ENCODE measurements at places on chromosomes 11 and 22.

- no peak for DNase-seq
Observed at GRCh38 chr11:20099527-20099926, 60.7 kb downstream of the DBX1 start.

- peak; percentile 84 for DNase-seq
Observed at GRCh38 chr11:95764267-95764898, 25.2 kb downstream of the FAM76B start.

GRCh38 chr11:114586797-114587196 is 8.8 kb downstream of the NXPE4 start:
- DNase-seq: peak; percentile 44

DNA sequence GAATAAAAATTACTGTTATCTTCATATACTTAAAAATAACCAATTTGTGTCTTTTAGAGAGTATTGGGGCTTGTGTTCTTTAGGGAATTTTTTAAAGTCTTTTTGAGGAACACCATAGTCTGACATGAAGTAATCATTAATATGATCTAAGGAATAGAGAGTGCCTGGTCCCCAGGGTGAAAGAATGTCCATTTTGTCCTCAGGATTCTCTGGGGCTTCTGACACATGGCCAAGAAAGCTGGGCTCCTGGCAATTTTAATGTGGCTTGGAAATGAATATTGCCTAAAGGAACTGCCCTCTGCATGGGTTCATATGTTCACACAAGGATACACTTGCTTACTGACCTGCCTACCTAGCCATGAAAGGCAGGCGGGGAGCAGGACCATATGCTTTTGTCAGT is 33.7 kb downstream of the NF2 start:
- no peak for DNase-seq

DNA sequence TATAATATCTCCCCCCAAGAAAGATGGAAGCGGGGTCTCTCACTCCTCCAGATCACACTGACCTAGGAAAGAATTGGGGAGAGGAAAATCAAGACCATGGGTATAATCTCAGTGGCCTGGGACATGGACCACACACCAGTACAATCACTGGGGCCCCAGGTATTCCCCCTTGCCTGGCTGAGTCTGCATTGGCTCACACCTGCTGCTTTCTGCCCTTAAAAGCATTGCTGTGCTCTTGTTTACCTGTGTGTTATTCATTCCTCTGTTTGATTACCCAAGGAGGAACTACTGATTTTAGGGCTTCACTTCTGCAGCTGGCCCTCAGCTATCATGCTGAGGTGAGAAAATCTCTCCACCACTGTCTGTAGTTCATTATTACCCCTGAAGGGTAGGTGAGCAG is 14.0 kb upstream of the PARVA start:
- no peak for DNase-seq

DNA sequence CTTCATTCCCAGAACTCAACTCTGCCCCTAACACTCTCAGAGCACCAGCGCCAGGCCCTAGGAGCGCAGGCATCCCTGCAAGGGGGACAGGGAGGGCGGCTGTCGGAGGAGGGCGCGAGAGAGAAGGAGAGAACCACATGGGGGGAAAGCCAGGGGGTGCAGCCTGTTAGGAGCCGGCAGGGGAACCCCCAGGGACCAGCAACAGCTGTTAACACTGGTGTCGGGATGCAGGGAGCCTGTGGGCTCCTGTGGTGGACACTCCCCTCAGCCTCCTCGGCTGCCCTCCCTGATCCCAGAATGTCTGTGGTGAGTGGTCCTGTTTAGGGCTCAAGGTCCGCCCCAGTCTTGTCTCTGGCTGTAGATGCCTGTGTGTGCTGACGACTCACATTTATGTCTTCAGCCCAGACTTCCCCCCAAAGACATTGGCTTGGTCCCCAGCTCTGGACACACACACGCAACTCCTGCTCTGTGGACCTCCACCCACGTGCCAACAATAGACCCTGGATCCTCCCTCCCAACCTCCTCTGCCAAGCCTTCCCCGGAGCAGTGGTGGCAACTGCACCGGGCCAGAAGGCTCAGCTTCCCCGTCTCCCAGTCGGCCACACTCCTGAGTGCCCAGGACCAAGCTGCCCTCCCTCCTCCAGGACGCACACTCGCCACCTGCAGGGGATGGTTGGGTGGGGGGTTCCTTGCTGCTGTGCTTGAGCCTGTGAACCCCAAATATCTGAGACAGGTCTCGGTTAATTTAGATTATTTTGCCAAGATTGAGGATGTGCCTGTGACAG is 817 bp upstream of the IFITM5 start:
- DNase-seq: peak; percentile 68

- DNase-seq: no peak
Observed at GRCh38 chr11:64445651-64446050, 86.7 kb downstream of the RPS6KA4 start.

- DNase-seq: no peak
Observed at GRCh38 chr11:122758339-122758738, 80.0 kb upstream of the CRTAM start.

DNA sequence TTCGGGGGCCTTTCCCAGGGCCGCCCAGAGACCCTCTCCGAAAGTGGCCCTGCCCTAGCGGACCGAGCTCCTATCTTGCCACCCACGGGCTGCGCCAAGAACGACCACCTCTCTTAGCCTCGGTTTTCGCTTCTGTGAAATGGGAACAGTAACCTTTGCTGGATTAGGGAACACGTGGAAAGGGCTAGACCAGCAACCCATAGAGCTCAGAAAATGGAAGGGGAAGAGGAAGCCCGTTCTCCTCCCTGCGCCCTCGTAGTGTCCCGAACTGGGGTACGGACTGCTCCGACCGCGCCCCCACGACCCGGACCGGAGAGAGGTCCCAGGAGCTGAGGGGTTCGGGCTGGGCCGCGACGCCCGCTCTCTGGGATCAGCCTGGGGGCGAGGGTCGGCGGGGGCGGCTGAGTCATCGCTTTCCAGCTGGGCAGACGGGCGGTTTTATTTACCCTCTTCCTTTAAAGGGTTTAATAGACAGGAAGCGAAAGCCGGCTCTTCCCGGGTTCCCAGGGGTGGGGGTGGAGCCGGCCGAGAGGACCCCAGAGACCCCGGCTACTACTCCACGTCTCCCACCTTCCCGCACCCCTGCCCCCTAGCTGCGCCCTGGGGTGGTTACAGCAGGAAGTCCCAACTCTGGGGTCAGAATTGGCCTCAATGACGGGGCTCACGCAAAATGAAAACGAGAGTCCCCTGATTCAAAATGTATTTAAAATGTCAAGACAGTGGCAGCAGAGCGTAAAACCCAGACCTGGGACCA is 907 bp upstream of the PHLDA2 start:
- DNase-seq: peak; percentile 25

DNA sequence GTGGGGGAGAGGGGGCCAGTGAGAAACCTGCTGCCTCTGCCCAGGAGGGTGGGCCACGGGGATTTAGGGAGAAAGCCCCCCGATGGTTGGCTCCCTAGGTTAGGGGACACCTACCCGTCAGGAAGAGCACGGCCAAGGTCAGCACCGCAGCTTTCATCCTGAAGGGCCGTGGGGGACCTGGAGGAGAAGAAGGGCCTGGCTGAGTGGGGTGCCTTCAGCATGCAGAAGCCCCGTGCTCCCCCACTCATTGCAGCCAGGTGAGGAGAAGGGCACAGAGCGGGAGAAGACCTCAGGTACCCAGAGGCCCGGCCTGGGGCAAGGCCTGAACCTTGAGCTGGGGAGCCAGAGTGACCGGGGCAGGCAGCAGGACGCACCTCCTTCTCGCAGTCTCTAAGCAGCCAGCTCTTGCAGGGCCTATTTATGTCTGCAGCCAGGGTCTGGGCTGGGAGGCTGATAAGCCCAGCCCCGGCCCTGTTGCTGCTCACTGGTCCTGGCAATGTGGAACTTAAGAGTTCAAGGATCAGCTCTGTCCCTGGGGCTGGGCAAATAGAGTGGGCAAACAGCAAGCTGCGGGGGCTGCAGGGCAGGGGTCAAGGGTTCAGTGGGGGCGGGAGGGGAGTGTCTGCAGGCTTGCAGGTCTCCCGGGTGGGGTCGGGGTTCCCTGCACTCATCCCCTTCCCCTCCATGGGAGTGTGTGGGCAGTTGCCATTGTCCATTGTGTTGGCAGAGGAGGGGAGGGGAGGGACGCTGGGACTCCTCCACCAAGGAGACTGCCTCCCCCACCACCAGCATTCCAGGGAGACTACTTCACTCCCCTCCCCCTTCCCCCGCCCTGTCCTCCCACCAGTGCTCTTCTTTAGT is at the start of gene APOA1:
Gene APOA1, minus strand, starts transcription at position 392 of the 861 bp plus-strand sequence. Its CDS starts 235 bp downstream, at position 157.
- peak; percentile 16 for DNase-seq

- no peak for DNase-seq
Observed at GRCh38 chr22:23383491-23384361, 196.4 kb downstream of the IGLL1 start.

- peak; percentile 82 for DNase-seq
Observed at GRCh38 chr11:94185416-94186084, 56.9 kb downstream of the PANX1 start.

- no peak for DNase-seq
Observed at GRCh38 chr11:59208956-59209355, 3.8 kb downstream of the MPEG1 start.

GRCh38 chr22:48417225-48418070 is 1410.2 kb downstream of the BRD1 start:
- DNase-seq: no peak

All from fibroblast of the aortic adventitia (primary cell).